ENCODE measurements at places on chromosomes 6 and 20.
A peak's percentile ranks its signal among the peaks of the same experiment; 100 is the strongest.

DNA sequence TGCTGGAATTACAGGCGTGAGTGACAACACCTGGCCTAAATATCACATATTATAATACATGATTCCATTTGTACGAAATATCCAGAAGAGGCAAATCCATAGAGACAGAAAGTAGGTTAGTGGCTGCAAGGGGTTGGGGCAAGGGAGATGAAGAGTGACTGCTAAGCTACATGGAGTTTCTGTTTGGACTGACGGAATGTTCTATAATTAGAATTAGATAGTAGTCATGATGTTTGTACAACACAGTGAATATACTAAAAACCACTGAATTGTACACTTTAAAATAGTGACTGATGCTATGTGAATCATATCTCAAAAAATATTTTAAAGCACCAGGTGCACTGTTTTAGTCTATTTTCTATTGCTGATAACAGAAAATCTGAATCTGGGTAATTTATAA is 3.7 kb upstream of the HEBP2 start:
- DNase-seq = peak; percentile 64
- no peaks in the 10 kb centered on the region for H3K27me3 ChIP-seq
- no peaks in the 10 kb centered on the region for H3K36me3 ChIP-seq

DNA sequence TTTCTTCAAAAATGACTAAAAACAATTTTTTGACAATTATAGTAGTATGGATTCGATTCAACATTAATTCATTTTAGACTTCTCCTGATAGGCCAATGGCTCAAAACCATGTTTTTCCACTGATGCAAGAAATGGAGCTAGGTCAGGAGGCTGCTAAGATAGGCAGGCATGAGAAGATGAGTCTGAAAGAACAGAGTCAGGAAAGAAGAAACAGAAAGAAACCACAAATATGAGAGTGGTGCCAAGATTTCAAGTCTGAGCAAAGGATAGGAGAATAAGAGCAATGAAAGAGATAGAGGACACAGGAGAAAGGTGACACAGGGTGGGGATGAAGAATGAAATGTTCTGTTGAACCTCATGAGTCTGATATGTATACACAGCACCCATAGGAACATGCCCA is 112.2 kb downstream of the TASP1 start:
- H3K4me3 ChIP-seq = no peak overlapping the region
- peak; percentile 29 for DNase-seq
- no peaks in the 10 kb centered on the region for H3K36me3 ChIP-seq
- no peaks in the 10 kb centered on the region for H3K27me3 ChIP-seq
- H3K4me1 ChIP-seq = peaks cover 9% of the 10 kb centered on the region
- no peak overlapping the region for H3K27ac ChIP-seq

GRCh38 chr6:168333039-168333438 is 13.5 kb upstream of the DACT2 start:
- no peak overlapping the region for H3K4me3 ChIP-seq
- H3K4me1 ChIP-seq = no peaks in the 10 kb centered on the region
- no peaks in the 10 kb centered on the region for H3K36me3 ChIP-seq

DNA sequence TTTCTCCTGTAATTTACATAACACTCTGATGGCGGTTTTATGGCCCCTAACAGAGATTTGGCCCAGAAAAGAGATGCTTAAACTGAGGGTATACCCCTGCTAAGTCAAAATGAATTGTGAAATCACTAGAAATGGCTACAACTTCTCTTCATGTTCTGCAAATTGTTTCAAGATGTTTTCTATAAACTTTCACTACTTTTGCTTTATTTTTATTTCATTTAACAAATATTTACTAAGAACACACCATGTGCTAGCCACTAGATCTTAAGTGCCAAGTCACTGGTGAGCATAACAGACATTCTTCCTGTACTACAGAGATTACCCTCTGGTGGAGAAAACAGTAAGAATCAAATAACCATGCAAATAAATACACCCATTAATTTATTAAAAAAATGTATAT is 87.6 kb downstream of the KCNQ5 start:
- no peaks in the 10 kb centered on the region for H3K27me3 ChIP-seq
- no peak overlapping the region for H3K27ac ChIP-seq
- H3K36me3 ChIP-seq = no peaks in the 10 kb centered on the region
- no peak for DNase-seq

- no peak overlapping the region for H3K4me3 ChIP-seq
- H3K4me1 ChIP-seq = no peaks in the 10 kb centered on the region
- DNase-seq = peak; percentile 29
- no peaks in the 10 kb centered on the region for H3K27me3 ChIP-seq
- no peak overlapping the region for H3K27ac ChIP-seq
Measured at GRCh38 chr6:87391334-87391733, 16.4 kb upstream of the CFAP206 start.

GRCh38 chr6:129476248-129476564 is 233.8 kb downstream of the ARHGAP18 start:
- no peak overlapping the region for H3K27ac ChIP-seq
- H3K4me3 ChIP-seq = no peak overlapping the region
- no peaks in the 10 kb centered on the region for H3K36me3 ChIP-seq
- no peak for DNase-seq
- peaks cover 5% of the 10 kb centered on the region for H3K4me1 ChIP-seq

DNA sequence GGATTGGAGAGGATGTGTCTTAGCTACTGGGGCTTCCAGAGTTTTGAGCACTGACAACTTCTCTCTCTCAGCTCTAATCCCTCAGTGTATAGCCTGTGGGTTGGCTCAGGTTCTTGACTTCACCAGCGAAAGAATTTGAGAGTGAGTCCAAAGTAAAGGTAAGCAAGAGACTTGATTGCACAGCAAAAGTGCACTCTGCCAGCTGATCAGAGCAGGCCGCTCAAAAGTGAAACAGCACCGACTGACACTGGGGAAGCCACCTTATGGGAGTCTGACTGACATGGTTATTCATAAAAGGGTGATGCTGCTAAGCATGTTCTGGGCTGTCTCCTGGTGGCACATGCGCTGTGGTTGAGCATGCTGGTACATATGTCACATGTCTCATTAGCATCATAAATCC is 389.5 kb downstream of the CBLN4 start:
- no peaks in the 10 kb centered on the region for H3K27me3 ChIP-seq
